ENCODE measurements at places on chromosomes 1 and 21.

DNA sequence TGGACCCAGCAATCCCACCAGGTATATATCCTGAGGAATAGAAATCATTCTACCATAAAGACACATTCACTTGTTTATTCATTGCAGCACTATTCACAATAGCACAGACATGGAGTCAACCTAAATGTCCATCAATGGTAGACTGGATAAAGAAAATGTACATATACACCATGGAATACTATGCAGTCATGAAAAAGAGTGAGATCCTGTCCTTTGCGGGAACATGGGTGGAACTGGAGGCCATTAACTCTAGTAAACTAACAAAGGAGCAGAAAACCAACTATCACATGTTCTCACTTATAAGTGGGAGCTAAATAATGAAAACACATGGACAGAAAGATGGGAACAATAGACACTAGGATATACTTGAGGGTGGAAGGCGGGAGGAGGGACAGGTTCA lies 36.1 kb upstream of the PRKACB start:
- no peak for DNase-seq

DNA sequence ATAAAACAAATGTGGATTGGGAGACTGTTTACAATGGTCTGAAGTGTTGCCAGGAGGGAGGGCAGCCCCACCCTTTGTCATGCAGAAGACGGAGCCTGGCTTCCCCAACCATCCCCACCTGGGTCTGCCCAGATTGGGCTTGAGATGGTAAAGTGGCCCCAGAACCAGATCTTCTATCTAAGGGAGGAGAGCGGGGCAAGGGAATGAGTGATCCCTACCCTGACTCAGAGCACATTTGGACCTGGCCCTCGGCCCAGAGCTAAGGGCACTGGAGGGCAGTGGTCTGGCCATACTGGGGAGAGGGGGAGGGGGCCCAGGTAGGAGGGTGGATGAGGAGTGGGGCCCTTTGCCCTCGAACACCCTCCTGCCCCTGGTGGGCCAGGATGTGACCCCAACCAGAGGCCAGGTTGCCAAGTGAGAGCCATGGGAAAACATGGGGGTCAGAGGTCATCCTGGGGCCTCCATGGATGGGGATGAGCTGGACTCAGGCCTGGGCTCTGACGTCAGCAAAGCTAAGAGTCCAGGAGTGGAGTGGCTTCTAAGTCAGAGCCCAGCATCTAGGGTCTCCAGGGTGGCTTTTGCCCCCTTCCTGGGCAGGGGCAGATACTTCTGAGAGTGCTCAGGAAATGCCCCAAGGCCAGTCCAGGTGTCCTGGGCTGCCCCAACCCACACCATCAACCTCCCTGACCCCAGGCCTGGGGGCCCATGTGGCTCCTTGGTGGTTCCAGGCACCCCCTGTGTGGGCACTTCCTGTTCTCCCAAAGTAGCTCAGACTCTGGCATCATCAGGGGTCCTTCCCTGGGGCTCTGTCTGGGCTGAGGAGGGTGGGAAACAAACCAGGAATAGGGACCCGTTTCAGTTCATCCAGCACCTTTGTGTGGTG lies 1.6 kb upstream of the LEFTY1 start:
- no peak for DNase-seq

DNA sequence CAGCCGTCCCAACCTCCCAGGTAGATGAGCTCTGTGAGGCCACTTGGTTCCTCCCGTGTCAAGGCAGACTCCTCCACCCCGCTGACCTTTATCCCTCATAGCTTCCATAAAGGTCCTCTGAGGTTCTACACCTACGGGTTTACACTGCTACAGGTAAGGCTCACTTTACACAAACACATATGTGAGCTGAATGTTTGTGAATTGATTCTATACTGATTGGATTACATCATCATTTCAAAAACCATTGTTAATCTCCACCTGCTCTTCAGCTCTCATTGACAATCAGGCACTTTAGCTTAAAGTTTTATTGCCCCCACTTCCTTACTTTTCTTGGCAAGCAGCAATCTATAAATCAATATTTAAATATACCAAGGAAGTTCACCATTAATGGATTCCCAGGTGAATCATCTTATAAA lies 12.8 kb upstream of the RGS16 start:
- no peak for DNase-seq

- DNase-seq: no peak
Observed at GRCh38 chr1:6815726-6816125, 30.5 kb downstream of the CAMTA1 start.

DNA sequence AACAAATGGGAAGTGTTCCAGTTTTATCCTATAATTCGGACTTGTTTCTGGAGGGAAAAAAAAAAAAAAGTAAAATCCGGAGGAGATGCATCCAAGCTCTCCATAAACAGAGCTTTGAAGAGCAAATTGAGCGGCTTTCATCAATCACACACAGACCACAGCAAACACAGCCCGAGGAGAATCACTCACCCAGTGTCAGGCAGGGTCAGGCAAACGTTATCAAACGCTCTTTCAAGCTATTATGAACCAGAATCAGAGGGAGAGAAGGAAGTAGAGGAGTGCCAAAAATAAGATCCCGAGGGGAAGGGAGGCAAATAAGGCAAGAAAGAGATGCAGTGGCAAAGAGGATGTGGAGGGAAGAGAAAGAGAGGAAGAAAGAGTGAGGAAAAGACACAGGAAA lies 188.3 kb upstream of the CAMK1G start:
- no peak for DNase-seq

- DNase-seq: no peak
Observed at GRCh38 chr21:36113647-36114428, 21.0 kb upstream of the CBR3 start.

DNA sequence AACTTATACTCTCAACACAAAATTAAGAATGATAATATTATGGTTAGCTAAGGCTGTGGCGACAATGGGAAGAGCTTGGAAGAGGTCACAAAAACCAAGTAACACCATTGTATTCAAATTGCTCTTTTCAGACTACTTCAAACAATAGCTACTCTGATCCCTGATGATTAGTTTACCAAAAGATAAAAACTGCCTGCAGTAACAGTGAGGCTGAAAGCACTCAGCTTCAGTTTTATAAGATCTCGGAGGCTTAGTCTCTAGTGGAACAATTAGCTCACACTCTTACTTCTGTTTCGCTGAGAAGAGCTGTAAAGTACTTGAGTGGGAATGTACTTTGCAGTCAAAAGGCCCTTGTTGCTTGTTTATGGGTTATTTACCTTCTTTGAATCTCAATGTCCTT lies 278.5 kb downstream of the LRRC7 start:
- no peak for DNase-seq

- no peak for DNase-seq
Observed at GRCh38 chr1:226606311-226607267, 58.0 kb downstream of the STUM start.

DNA sequence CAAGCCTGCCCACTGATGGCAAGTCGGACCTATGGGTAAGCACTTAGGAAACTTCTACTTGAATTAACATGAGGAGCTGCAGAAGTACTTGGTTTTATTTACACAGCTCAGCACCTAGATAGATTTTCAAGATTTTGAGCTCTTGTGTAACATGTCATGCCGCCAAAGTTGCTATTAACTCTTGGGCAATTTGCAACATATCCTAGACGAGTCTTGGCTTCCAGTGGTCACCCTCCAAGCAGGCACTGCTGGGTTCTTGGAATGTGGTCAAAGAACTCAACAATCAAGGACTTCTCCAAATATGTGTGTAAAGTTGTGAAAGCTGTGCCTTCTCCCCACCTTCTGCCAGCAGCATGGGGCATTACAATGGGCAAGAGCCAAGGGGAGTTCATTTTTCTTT lies 17.8 kb upstream of the GUCA2B start:
- DNase-seq: no peak

DNA sequence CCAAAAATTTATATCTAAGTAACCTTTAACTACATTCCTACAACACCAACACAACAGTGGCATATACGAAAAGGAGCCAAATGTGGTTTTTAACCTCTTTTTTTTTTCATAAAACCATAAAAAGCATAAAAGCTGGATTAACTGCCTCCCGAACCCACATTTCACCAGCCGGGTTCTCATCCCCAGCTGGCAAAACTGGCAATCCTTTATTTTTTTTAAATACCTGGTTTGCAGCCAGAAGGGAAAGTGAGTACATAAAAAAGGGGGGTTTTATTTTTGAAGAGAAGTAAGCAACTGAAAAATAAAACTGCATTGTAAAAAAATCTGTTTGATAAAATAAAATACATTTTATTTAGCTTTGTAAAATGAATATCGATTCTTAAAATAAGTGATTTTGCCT lies 295.4 kb downstream of the AKT3 start:
- no peak for DNase-seq

GRCh38 chr1:72280131-72280530 lies 2.2 kb downstream of the NEGR1 start:
- DNase-seq: no peak

DNA sequence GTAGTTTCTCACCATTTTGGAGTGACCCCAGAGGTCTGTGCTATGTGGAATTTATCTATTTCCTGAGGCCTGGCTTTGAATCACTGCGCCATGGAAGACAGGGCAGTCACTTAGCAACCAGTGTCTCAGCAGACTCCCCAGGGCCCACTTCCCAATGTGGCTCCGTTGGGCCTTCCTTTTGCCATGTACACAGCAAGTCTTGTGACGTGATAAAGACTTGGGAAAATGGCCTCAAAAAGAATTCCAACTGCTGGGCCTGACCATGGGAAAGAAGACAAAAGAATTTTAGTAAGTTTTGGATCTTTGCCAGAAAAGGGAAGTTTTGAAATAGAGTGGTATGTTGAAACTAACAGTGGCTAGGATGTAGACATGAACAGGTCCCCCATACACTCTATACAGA lies 36.2 kb downstream of the TLR5 start:
- DNase-seq: no peak

- DNase-seq: no peak
Observed at GRCh38 chr1:193905288-193906085, 719.1 kb upstream of the B3GALT2 start.

DNA sequence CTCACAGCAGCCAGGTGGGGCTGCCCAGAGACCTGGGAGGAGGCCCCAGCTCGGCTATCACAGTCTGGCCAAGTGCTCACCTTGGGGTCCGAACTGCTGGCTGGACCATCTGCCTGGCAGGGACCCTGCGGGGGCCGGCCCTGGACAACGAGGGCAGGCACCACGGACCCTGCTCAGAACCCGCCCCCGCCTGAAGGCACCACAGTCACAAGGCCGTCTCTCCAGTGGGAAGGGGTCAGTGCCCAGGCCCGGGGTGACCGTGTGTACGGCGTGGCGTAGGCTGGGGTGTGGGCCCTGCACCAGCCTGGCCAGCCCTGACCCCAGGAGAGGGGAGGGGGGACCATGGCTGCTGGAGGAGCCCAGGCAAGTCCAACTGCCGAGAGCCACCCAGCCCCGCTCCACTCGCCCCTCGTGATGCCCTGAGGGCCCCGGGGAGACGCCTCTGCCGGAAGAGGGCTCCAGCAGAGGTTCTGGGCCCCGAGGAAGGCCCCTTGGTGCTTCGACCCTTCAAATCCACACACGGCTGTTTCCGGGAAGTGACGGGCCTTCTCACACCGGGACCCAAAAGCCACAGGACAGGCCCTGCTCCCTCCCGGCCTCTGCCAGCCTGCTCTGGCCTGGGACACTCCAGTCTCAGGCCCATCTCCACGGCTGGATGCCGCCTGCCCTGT lies 11.2 kb upstream of the RNF223 start:
- DNase-seq: no peak

DNA sequence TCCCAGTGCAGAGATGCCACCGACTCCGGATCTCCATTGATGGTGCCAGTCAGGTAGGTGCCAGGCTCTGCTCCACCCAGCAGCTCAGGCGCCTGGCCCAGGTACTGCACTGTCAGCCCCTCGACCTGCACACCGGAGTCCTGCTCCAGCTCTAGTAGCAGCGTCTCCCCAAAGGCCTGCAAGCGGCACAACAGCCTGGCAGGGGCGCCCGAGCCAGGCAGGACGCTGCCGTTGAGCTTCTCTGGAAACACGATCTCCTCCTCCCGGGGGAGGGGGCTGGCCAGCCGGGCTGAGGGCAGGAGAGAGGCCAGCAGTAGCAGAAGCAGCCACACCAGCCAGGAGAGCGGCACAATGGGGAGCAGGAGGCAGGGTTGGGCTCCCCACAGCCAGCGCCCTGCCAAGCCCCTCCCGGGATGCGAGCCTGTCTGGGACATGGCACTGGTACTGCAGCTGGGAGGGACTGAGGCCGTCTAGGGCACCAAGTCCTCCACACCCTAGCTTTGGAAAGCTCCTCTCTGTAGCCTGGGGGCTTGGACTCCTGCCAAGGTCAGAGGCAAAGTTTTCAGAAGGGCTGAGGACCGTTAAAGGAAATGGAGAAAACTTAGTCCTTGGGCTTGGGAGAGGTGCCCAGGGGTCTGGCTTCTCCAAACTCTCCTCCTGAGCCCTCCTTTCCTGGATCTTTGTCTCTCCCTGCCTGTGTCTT lies 509 bp downstream of the ADAMTS4 start:
- DNase-seq: no peak

- no peak for DNase-seq
Observed at GRCh38 chr1:90161625-90162024, 166.7 kb downstream of the ZNF326 start.

DNA sequence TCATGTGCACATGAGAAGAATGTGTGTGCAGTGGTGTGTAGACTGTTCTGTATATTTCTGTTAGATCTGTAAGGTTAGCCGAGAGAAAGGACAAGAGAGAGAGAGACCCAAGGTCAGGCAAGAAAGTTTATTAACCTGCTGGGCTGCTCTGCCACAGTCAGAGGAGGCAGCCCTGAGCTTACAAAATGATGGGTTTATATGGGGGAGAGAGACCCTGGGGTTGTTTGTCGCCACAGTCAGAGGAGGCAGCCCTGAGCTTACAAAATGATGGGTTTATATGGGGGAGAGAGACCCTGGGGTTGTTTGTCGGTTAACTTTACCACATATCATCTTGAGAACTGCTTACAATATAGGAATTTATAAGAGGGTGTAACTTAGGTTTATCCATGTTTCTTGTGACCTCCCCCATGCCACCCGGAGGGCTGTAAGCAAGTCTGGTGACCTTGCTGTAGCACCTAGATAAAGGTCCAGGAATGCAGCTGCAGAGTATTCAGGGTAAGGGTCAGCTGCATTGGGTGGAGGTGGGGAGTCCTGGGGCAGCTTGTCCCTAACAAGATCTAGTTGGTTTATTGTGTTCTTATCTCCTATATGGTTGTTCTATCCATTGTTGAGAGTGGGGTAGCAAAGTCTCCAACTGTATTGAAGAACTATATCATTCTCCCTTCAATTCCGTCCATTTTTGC lies 9.3 kb upstream of the ZBTB40 start:
- DNase-seq: no peak

DNA sequence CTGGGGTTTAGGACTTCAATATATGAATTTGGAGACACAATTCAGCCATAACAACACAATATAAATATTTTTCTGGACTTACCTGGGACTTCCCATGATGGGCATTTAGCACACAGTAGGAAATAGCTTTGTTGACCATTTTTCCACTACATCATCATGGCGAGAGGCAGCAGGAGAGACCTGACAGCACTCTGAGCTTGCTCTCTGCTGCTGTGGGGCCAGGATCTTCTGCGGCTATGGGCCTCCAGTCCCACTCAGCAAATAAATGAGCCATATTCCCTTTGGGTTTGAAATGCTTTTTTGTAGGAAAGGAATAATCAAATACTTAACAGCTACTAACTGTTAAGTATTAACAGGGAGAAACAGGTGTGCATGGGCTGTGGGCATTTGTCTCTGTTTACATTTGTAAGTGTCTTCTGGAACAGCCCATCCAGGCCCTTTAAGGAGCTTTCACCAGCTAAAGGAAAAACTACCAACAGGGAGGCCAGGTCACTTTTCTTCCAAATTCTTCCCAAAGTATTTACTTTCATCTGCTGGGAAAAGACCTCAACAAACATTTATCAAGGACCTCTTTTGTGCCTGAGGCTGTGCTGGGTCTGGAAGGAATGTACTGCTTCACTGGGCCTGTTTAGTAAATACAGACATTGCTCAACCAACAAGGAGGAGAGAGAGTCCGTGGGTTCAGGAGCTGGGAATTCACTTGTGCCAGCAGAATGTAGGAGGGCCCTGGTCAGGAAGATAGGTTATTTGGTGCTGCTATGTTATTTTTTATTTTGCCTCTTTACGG lies 133.2 kb downstream of the LRIG2 start:
- no peak for DNase-seq
